GM04503 (cell line): ENCODE measurements at places on chromosomes 13 and 19.

DNA sequence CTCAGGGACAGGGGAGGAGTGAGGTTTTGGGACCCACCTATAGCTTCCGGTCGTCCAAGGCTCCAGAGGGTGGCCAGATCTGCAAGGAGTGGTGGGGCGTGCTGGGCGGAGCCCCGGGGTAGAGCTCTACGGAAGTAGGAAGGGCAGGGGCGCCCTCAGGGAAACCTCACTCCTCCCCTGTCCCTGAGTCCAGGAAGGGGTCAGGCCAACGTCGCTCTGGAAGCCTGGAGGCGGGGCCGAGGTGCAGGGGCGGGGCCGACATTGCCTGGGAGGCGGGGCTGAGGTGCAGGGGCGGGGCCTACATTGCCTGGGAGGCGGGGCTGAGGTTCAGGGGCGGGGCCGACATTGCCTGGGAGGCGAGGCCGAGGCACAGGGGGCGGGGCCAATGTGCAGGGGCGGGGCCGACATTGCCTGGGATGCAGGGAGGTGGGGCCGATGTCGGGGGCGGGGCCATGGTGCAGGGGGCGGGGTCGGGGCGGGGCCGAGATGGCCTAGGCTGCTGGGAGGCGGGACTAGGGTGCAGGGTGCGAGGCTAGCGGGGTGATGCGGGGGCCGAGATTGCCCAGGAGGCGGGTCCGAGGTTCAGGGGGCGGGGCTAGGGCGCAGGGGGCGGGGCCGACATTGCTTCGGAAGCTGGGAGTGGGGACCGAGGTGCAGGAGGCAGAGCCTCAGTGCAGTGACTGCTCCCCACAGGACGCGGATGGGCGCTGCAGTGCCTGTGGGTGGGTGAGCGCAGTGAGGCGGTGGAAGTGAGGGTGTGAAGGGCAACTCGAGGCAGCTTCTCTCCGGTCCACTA, 4.9 kb upstream of the PALM start:
- no peak for DNase-seq

- no peak for DNase-seq
These were observed 246.9 kb downstream of the LIG4 start for GRCh38 chr13:107968470-107968869.

DNA sequence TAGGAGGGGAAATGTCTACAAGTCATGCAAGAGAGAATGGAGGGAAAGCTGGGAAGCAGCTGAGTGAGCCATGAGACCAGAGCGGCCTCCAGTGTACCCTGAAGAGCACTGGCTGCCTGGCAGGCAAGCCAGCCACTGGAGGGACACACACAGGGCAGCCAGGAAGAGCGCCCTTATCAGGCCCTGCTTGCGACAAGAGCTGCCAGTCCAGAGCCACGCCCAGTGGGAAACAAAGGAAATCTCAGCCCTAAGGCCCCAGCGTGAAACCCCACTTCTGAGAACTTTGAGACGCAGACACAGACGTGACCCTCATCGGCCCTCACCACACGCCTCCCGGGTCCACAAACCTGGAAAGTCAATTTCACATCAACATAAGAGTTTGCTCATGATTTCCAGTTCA, 105.0 kb downstream of the STK24 start:
- no peak for DNase-seq

DNA sequence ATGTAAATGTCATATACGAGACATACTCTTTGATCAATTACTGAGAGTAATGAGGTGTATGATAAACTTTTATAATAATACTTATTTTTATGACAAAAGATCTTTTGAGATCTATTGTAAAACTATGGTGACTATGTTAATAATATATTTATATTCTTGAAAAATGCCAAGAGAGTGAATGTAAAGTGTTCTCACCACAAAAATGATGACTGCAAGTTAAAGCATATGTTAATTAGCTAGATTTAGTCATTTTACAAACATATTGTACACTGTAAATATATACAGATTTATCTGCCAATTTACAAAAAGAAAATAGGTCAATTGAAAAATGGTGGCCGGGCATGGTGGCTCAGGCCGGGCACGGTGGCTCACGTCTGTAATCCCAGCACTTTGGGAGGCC, 81.0 kb downstream of the GPC6 start:
- DNase-seq = no peak

GRCh38 chr13:39981056-39981455, 325.6 kb downstream of the COG6 start:
- no peak for DNase-seq
